NCI-H1105 (cell line): ENCODE measurements at places on chromosomes 3 and 15.

DNA sequence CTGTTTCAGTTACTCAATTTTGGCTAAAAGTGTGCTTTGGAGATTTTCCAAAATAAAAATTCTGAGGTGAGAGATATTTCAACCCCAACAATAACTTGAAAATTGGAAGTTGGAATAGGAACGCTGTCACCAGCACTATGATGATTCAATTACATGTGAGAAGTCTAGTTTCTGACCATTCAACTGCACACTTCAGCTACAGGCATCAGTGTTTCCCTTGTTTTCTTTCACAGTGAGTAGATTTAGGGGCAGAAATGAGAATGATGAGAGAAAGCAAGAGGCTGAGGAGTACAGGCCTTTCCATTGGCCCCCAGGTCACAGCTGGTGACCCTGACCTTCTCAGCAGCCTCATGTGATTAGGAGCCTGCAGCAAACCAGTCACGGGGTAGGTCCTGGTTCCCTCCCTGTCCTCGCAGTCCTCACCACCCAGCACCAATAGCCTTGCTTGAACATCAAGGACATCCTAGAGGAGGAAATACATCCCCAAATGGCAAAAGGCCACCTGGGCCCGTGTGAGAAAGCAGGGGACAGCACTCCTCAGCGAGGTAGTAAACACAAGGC is 10.0 kb upstream of the FILIP1L start:
- DNase-seq = no peak

GRCh38 chr3:195550723-195551122 is 7.6 kb upstream of the PPP1R2 start:
- no peak for DNase-seq

- DNase-seq = no peak
Observed at GRCh38 chr3:197149-197827, 725 bp downstream of the CHL1 start.

GRCh38 chr15:66934868-66935520 is 130.4 kb upstream of the SMAD3 start:
- no peak for DNase-seq

DNA sequence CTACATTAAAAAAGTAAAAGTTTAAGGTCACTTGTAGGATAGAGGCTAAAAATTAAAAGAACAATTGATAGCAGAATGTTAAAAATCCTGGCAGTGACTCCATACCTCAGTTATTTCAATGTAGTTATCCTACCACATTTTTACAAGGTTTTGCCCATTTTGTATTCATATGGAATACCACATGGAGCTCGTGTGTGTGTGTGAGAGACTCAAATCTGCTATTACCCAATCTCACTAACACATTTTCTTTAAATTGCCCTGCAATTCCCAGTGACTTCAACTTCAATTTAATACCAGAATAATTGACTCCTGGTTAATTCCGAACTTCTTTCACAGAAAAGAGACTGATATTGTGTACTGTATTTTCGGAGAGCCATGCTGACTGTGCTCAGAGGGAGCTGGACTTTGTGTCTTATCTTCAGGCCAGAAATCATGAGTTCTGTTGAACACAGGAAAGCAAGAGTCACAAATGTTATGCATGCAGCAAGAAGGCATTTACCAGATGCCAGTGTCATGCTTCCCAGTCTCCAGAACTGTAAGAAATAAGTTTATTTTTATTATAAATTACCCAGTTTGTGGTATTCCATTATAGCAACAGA is 529.0 kb upstream of the NECTIN3 start:
- DNase-seq = no peak

DNA sequence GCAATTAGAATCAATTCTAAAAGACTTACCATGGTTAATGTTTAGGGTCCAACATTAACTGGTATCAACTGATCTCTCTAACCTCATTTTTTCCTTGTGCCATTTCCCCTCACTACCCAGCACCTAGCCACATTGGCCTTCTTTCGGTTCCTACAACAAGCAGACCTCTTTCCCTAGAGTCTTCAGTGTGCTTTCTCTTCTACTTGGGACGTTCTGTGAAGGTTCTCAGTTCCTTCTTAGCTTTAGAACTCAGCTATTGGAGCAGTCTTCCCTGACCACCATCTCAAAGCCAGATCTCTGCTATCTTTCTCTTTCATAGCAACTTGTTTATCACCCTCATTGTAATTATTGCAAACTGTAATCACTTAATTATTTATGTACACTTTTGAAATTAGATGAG is 31.5 kb upstream of the MINDY4B start:
- no peak for DNase-seq

DNA sequence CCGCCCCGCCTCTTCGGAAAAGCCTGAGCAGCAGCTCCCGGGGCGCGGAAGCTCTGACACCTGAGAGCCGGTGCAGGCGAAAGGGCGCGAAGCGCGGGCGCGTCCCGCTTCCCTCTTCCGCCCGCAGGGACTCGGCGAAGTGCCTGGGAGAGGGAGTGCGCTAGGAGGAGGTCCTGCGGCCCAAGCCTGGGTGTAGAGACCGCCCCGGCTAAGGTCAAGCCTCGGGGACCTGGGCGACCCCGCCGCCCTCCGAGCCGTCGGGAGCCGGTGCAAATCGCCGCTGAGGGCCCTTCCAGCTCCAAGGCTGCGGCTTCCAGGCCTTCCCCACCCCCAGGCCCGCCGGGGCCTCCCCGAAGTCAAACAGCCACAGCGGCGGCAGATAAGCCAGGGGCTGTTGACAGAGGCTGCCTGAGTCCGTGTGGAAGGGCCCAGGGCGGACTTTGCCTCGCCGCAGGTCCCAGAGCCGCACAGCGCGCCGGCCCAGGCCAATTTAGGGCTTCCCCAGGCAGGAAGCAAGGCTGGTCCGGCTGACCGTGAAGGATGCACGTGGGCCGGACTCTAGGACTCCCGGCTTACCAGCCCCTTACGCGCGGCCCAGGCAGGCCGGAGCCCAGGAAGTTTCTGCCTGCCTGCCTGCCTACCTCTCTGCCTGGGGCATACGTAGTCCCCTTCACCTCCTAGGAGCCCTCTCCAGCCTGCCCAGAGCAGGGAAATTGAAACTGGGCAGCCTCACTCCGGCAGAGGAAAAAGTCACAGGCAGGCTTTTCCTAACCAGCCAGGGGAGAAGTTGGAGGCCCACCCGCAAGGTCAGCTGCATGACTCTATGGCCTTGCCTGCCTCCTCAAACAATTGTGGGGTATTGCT is 2.3 kb downstream of the ITPKA start:
- no peak for DNase-seq

DNA sequence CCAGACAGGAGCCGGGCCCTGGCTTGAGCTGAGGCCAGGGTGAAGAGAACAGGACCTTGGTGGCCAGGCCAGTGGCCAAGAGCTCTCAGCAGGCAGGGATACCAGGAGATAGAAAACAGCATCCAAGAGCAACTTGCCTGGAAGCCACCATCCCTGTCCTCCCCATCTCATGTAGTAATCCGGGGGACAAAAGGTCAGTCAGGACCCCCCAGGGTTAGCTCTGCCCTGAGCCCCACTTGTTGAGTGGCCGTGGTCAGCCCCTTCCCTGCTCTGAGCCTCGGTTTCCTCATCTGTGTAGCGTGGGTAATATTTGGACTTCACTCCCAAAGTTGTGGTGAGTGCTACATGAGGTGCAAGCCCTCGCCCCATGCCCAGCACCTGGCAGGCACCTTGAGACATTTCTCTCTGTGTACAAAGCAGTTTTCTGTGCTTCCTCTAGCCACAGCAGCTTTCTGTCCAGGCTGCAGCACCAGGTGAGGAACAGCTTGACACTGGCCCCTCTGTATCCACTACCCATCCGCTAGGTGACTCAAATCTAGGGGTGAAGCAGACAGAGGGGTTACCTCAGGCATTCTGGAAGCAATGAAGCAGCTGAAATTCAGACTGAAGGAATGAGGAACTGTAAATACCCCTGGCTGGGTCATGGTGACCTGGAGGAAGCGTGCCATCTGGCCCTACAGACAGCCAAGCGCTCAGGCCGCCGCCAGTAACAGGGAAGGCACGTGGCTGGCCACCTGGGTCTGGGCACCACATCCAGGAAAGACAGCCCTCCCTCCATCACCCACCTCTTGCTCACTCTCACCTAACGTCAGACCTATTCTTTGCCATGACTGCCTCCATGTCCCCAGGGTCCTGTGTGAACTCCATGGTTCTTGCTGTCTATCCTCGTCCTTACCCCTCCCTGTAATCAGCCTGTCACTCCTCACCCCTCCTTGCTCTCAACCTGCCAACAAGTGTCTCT is 6.7 kb downstream of the CISH start:
- no peak for DNase-seq

GRCh38 chr3:132253262-132253878 is 63.8 kb upstream of the ACP3 start:
- peak; percentile 26 for DNase-seq

GRCh38 chr3:129016356-129016719 is 15.2 kb downstream of the EFCC1 start:
- DNase-seq = peak; percentile 91

DNA sequence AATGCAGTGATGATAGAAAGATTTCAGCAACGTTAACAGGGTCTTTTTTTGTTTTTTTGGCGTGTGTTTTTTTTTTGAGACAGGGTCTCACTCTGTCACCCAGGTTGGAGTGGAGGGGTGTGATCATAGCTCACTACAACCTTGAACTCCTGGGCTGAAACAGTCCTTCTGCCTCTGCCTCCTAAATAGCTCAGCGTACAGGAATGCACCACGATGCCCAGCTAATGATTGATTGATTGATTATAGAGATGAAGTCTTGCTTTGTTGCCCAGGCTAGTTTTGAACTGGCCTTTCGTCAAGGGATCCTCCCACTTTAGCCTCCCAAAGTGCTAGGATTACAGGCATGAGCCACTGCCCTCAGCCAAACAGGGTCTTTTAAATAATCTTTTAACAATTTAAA is 7.0 kb downstream of the CHP1 start:
- no peak for DNase-seq

DNA sequence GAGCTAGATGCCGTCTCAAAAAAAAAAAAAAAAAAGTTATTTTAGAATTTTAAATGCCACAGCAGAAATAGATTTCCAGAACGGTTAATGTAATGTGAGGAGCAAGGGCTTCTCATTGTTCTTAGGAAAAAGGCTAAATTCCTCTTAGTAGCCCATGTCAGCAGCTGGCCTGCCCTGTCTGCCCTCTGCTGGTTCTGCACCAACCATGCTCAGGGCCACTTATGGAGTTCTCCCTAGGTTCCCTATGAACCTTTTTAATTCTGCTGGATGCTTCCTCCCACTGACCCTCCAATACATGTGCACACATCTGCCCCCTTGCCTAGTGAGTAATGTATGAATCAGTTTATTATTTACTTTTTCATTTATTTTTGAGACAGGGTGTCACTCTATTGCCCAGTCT is 32.2 kb upstream of the DPPA4 start:
- no peak for DNase-seq

DNA sequence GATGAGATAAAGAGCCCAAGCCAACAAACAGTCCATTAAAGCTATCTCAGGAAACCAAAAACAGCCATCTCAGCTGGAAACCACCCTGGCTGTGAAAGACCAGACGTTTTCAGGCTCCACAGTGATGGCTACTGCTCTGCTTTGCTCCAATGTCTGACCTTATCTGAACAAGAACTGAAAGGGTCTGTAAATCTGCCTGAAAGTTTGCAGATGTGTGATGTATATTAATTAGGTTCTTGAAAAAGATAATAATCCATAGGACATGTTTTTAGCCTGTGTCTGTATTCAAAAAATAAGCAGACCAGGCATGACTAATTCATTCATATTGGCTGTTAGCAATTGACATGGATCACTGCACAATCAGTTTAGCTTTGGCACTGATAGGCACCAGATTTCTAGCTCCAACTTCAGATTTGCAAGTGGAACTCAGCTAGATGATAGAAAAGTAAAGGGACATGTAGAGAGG is 611.4 kb upstream of the NAALADL2 start:
- no peak for DNase-seq

DNA sequence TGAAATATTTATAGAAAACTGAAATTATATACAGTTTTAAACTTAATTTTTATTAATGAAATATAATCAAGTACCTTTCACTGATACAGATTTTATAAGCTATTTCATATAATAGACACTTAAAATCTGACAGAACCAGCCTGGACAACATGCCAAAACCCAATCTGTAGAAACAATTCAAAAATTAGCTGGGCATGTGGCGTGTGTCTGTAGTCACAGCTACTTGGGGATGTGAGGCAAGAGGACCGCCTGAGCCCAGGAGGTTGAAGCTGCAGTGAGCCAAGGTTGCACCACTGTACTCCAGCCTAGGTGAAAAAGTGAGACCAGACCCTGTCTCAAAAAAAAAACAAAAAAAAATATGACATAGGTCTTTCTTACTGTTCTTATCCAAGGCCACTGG is 238.3 kb upstream of the MANF start:
- DNase-seq = no peak

DNA sequence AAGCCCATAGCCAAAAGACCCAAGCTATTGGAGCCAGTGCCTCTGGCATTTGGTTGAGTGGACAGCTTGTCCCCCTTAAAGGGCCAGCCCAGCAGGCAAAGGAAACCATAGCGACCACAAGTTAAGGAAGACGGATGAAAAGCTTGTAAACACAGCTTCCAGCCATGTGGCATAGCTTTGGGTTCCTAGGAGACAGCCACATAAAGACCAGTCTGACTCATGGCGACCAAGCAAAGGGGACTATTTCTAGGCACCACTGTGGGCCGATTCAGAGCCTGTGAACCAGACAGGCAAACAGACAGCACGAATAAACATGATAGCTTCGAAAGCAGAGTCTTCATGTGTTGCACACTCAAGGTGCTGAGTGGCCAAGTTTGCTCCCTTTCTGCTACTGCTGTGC is 30.5 kb upstream of the SRGAP3 start:
- DNase-seq = no peak

GRCh38 chr15:38017721-38018120 is 83.3 kb downstream of the TMCO5A start:
- no peak for DNase-seq

GRCh38 chr15:90451053-90451850 is 63.2 kb downstream of the IQGAP1 start:
- DNase-seq = no peak

DNA sequence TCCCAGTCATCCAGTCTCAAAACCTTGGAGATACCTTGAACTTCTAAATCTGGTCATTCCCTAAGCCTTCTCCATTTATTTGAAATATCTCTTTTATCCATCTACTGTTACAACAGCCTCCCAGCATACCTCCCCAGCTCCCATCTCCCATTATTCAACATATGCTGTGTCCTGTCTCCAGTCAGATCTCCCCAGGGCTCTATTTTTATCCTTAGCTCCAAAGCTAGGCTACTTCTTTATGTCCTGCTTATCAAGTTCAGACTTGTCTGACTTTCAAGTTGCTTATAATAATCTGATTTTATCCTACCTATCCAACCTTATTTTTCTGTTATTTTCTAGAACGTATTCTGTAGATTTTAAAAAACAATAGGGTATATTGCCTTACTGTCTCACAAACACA is 44.2 kb downstream of the IQGAP1 start:
- no peak for DNase-seq

GRCh38 chr3:35647461-35647860 is 8.1 kb downstream of the ARPP21 start:
- DNase-seq = no peak

- peak; percentile 23 for DNase-seq
Observed at GRCh38 chr3:137121704-137122314, 164.0 kb downstream of the IL20RB start.

DNA sequence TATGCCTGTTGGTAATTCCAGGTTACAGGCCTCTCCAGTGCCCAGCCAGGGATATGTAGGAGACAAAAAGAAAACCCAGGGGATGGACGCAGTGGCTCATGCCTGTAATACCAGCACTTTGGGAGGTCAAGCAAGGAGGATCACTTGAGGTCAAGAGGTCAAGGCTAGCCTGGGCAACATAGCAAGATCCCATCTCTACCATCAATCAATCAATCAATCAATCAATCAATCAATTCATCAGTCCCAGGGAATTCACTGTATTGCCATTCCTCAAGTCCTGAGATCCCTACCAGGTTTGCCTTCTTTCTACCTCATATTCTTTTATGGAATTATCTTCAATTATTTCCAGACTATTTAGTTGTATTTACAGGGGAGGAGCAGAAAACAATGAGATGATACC is 82.2 kb downstream of the DHX30 start:
- DNase-seq = no peak
